Urothelium cell line (cell line): ENCODE measurements at places on chromosomes 7 and 10.

DNA sequence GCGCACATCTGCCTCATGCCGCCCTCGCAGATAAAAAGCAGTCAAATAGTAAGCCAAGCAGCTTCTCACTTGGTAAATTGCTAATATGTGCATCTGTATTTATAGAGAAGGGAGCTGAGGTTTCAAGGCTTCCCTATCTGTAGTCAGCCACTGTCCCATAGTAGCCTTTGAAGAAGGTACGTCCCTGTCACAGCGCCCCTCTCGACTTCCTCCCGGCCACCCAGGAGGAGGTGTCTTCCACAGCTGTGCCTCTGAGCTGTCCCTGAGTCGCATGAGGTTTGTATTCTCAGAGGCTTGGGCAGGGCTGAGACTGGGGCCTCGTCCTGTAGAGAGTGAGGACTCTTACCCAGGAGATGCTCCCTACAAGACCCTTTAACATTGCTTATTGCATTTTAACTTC lies 49.0 kb downstream of the SPOCK2 start:
- DNase-seq = no peak

GRCh38 chr10:79058899-79059841 lies 9.6 kb upstream of the ZMIZ1 start:
- DNase-seq = no peak

- no peak for DNase-seq
Observed at GRCh38 chr10:132461683-132462231, 64.8 kb downstream of the PWWP2B start.

GRCh38 chr7:152014722-152015121 lies 10.8 kb upstream of the GALNT11 start:
- no peak for DNase-seq

DNA sequence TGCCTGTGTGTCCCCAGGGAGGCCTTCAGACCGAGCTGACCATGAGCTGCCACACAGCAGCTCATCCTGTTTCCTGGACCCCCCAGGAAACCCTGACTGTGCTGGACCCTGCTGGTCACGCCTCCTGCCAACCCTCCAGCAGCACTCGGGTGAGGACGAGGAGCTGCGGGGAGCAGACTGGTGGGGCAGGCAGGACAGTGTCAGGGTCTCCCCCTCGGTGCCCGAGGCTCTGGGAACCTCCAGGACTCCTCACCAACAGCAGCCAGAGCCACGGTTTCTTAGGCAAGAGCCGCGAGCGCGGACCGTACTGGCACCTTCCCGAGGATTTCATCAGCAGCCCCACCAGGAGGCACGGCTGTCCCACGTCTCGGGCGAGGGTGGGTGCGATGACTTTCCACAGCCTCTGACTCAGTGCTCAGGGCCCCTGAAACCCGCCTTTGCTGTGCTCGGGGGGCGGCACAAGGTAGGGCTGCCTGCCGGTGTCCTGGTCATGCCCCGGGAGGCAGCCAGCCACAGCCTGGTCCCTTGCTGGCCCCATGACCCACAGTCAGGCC lies 186.9 kb downstream of the ELFN1 start:
- no peak for DNase-seq

DNA sequence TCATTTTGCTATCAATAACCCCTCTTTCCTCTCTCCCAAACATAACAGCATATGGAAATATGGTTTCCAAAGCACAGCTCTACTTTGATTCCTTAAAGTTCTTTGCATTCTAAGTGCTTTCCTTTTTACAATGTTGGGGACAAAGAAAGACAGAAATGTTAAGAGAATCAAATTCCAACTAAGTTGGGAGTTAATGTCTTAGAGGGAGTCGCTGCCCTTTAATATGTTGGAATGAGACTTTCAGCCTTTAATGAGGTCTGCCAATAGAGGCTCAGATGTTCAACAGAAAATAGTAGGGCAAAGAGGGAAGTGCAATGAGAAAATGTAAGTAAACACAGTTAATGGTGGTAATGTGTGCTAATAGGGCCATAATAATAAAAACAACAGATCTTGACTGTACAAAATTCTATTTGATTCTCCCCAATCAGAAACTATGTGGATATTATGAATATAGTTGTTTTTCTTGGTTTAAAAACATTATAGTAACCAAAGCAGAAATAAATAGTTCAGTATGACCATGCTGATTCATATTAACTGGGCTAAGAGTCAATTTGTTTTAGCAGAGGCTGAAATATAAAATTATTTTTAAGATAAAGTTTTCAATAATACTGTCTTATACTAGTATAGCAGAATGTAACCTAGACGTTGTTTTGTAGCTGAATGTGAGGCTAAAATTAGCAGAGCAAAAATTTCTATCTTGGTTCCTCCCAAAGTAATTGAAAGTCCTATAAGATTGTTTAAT lies 10.3 kb downstream of the HYCC1 start:
- DNase-seq = no peak

- DNase-seq = no peak
Observed at GRCh38 chr10:61175316-61175715, 231.3 kb upstream of the RHOBTB1 start.

GRCh38 chr10:64976150-64976549 lies 1454.9 kb downstream of the REEP3 start:
- no peak for DNase-seq

GRCh38 chr10:124063750-124064603 lies 29.4 kb downstream of the CHST15 start:
- DNase-seq = peak; percentile 30

- no peak for DNase-seq
Observed at GRCh38 chr7:143510854-143511592, 33.4 kb downstream of the TAS2R41 start.

- DNase-seq = no peak
Observed at GRCh38 chr10:76631884-76632766, 1005.5 kb downstream of the KCNMA1 start.

GRCh38 chr7:143041346-143041745 lies 10.8 kb upstream of the OR6V1 start:
- no peak for DNase-seq

DNA sequence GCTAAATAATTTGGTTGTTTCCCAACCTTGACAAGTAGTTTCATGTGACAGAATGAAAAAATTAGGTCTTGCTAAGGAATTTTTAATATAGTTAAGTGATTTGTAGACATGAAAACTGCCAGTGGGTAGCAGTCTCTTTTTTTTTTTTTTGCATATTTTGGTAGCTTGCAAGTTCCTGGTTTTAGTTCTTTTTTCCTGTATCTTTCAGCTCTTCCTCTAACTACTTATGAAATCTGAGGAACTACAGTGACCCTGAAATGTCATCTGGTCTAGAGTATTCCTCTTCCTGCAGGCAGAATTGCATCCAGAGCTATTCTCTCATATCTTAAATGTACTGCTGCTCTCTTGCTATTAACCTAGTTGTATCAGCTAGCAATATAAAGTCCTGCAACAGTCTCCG lies 160.4 kb downstream of the HDAC9 start:
- no peak for DNase-seq

GRCh38 chr7:121429798-121430197 lies 33.7 kb upstream of the FAM3C start:
- DNase-seq = no peak

DNA sequence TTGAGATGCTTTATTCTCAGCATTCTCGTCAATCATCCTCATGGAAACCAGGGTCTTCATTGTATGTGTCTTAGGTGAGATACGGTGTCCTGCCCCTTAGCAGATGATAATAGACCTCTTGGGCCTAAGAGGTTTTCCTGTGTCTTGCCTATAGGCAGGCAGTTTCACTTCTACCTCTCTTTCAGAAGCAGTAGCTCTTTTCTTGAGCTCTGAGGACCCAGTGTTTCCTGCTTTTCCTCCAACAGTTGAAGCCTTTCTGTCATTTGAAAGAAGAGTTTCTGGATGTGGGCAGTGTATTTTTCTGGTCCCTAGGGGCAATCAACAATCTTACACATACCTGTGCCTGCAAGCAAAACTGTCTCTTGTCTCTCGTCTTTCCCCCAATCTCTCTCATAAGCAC lies 1550.3 kb upstream of the LRRTM3 start:
- no peak for DNase-seq

DNA sequence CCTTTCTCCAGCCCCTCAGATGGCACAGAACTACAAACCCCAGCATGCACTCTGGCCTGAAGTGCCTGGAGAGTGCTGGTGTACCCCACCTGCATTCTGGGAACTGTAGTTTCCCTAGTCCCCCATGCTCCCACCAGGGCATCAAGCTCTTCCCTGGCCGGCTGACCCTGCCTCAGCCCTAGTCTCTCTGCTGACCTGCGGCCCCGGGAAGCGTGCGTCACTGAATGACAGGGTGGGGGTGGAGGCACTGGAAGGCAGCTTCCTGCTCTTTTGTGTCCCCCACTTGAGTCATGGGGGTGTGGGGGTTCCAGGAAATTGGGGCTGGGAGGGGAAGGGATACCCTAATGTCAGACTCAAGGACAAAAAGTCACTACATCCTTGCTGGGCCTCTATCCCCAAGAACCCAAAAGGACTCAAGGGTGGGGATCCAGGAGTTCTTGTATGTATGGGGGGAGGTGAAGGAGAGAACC lies 2.1 kb downstream of the NOS3 start:
- DNase-seq = no peak

DNA sequence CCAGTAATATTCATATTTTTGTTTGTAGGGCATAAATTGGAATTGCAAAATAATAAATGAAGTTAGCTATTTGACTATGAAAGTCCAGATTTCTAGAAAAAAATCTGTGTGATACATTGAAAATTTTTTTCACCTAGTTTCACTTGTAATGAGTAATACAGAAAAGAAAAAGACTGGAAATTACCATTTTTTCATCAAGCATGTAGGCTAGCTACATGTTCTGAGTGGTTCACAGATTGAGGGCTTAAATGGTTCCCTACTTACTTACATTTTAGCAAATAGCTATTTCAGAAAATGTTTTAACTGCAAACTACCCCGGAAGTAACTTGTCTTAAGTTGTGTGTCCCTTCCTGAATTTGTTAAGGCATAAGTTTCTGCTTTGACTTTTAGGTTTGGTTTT lies 396.0 kb downstream of the PHF14 start:
- DNase-seq = no peak

DNA sequence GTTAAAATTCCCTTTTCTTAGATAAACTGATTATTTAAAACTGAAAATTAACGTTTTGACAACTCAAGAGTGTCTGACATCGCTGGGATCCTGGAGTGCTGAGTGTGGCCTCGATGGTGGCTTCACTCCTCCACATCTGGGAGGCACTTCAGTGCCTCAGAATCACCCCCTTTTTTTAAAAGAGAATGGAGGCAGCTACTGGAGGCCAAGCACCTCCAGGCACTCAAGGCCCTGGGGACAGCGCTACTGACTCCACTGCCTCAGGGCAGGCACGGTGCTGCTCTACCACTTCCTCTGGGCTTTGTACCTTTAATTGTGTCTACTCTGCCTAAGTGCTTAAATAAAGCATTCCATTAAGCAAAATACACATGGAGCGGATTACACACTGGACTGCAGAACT lies 27.2 kb upstream of the NCAPG2 start:
- DNase-seq = no peak

DNA sequence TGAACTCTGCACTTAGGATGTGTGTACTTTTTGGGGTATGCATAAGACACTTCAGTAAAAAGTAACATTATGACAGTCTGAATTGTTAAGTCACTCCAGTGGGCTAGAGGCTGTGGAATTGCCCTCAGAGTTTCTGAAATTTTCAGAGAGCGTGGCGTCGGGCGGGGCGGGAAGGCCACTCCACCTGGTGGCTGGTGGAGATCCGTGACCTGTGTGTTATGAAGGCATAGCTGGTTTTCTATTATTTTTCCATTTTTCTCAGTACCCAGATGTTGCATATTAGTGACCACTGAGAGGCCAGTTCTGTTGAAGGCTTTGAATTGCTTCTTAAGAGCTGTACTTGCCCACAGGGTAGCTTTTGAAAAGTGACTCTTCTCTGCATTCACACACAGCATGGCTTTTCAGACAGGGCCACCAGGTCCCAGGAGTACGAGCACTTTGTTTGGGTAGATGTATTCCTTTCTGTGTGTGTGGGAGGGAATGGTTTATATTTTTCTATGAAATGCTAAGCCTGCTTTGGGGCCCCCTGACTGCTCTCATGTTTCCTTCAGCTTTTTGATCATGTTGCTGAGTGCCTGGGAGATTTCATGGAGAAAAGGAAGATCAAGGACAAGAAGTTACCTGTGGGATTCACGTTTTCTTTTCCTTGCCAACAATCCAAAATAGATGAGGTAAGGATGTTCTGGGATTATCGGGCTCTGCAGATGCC lies 52.3 kb downstream of the TACR2 start:
- no peak for DNase-seq

DNA sequence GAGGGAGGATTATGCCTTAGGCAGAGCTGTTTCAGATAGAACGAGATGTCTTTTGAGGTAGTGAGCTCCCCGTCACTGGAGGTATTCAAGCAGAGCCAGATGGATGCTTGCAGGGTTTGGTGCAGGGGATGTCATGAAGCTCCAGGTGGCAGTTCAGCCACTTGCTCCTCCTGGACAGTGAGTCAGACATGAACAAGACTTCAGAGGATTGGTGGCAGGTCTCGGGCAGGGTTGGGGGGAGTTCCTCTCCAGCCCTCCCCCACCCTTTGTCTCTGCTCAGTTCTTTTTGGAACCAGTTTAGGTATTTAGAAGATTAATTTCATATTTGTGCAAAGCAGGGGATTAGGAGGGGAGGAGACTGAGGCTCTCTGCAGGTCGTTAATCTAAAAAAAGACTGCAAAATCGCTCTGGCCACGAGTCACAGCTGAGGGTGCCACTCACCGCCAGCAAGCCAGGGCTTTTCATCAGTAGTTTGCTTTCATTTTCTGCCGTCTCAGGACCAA lies 21.5 kb upstream of the MYL10 start:
- DNase-seq = no peak

- DNase-seq = no peak
Observed at GRCh38 chr10:94206176-94206575, 156.6 kb downstream of the NOC3L start.

GRCh38 chr10:121332829-121333765 lies 265.1 kb downstream of the FGFR2 start:
- peak; percentile 55 for DNase-seq

DNA sequence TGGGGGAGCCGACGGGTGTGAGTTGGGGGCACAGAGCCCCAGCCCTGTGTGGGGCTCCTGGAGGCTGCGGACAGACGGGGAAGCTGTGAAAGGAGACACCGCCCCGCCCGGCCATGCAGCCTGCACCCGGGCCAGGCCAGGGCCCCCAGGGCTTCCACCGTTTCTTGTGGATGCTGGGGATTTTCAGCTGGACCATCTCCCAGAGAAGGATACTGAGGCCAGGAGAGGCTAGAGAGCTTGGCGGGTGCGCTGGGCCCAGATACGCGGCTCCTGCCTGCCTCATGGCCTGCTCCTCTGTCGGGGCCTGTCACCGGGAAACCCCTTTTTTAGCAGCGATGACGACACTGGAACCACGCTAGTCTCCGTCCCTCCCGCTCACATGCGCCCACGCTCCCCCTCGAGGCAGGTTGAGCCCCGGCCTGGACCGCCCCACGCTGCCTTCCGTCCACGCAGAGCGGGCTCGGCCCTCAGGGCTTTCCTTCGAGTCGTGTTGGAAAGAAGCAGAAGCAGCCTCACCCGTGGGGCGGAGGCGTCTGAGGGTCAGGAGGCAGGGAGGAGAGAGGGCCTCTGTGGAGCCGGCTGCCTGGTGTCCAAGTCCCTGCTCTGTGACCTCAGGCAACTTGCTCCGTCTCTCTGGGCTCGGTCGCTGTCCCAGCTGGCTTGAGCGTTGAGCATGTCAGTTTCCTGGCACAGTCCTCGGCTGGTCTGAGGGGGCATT lies 11.7 kb downstream of the TMEM184A start:
- no peak for DNase-seq
